Cardiac muscle cell (in vitro differentiated cells and primary cell): ENCODE measurements at places on chromosomes 12 and 14. TPM values are rescaled to one million over a fixed set of nuclear protein-coding genes. Genes with fewer than 3 reads are reported as not detected.
A peak's percentile ranks its signal among the peaks of the same experiment; 100 is the strongest.

GALNT6 gene
- total RNA-seq, result 5.4 and 8.0 TPM in 2 replicates

GRCh38 chr12:112822056-112822455 lies 30.5 kb downstream of the RPH3A start:
- peak; percentile 14 for DNase-seq
- no peaks in the 10 kb centered on the region for H3K4me1 ChIP-seq
- no peak overlapping the region for H3K27ac ChIP-seq
- no peaks in the 10 kb centered on the region for H3K27me3 ChIP-seq
- no peak overlapping the region for H3K4me3 ChIP-seq

DNA sequence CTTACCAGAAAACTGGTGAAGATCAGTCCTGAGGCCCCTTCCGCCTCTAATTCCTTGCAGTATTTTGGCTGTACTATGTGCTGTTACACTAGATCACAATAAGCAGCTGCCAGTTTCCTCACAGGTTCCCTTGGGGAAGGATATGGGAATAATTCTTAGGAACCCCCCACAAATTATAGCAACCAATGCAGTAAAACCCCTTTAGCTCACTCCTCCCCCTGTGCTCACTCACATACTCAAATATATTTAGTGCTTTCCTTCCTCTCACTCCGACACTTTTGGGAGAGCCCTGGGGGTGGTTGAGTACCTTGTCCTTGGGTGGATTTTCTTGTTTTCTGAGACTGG lies 162.7 kb downstream of the ETV6 start:
- peaks cover 36% of the 10 kb centered on the region for H3K4me1 ChIP-seq
- H3K4me3 ChIP-seq, result no peak overlapping the region
- peak overlapping the region; percentile 69 for H3K27ac ChIP-seq
- H3K27me3 ChIP-seq, result no peaks in the 10 kb centered on the region

DNA sequence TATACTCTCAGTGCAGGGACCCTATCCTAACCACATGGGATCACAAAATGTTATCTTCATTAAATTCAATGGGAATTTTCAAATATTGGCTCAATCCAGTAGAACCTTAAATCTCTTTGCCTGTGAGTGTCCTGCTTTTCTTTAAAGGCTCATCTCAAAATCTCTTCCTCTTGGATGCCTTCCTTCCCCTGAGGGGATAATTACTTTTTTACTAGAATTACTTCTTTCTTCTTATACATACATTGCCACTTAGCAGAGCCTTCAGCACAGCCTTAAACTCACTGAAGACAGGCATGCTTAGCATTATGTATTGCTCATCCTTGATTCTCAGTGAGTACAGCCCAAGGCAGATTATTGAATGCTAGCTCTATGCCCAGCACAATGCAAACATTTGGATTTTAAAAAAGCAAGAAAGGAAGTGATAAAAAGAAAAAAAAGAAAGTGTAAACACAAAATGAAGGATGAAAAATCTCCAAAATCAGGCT lies 1918.0 kb upstream of the FLRT2 start:
- H3K4me1 ChIP-seq, result no peaks in the 10 kb centered on the region
- DNase-seq, result no peak
- H3K36me3 ChIP-seq, result no peaks in the 10 kb centered on the region
- H3K4me3 ChIP-seq, result no peak overlapping the region
- H3K27ac ChIP-seq, result no peak overlapping the region

DNA sequence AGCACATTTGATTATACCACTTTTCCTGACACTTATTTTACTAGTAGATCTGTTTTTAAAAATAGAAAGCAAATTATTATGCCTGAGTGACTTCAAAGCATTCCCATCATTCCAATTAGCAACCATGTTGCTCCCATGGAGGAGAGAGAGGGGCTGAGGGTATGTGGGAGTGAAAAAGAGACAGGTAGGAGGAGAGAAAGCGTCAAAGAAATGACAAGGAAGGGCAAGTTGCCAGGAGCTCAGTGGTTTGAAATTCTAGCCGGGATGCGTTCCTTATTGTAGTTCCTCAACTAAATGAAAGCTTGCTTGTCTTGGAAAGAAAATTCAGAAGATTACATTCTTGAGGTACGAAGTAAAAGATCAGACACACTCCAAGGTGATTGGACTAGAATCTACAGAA lies 92.4 kb upstream of the PKP2 start:
- peak overlapping the region; percentile 75 for H3K27ac ChIP-seq
- H3K36me3 ChIP-seq, result no peaks in the 10 kb centered on the region
- DNase-seq, result peak; percentile 14
- H3K27me3 ChIP-seq, result no peaks in the 10 kb centered on the region
- peaks cover 7% of the 10 kb centered on the region for H3K4me1 ChIP-seq
- no peak overlapping the region for H3K4me3 ChIP-seq

TAS2R19 gene
- total RNA-seq, result 1.8 and 3.5 TPM in 2 replicates

GRCh38 chr14:74552623-74553022 lies 59.1 kb downstream of the ISCA2 start:
- no peaks in the 10 kb centered on the region for H3K36me3 ChIP-seq
- peak; percentile 70 for DNase-seq
- no peak overlapping the region for H3K4me3 ChIP-seq
- no peaks in the 10 kb centered on the region for H3K4me1 ChIP-seq

DNA sequence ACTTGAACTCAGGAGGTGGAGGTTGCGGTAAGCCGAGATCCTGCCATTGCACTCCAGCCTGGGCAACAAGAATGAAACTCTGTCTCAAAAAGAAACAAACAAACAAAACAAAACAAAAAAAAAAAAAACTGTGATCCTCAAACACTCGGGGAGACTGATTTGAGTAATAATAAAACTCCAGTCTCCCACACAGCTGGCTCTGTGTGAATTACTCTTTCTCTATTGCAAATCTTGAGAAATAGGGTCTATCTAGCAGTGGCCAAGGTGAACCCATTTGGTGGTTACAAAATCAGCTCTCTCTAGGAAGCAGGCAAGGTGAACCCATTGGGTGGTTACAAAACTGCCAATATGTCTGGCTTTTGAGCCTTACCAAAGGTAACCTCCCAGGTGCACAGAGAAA lies 6.0 kb upstream of the ACOT6 start:
- no peaks in the 10 kb centered on the region for H3K4me1 ChIP-seq
- H3K27me3 ChIP-seq, result no peaks in the 10 kb centered on the region
- no peak overlapping the region for H3K4me3 ChIP-seq

DNA sequence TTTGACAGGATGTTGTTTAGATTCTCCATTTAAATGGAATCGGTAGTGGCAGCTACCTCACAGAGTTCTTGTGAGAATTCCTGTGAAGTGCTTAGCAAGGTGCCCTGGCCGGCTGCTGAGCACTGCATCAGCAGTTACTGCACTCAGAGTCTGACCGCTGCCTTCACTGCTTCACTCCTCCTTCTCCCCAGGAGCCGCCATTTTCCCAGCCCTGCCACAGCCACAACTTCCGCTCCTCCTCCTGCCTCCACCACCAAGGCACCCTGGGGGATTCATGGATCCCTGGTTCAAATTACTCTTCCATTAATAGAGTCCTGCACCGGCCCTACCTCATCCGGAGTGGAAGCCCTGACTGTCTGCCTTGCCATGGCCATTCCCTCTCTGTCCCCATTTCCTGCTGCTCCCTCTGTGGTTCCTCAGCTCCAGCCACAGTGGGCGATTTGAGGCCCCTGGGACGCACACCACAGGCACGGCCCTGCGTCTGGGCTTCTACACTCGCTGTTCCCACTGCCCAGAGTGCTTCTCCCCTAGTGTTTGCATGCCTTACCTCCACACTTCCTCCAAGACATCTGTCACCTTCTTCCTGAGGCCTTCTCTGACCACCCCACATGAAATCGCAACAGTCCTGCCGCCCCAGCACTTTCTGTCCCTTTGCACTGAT lies 210.3 kb downstream of the IPO8 start:
- DNase-seq, result no peak
- H3K36me3 ChIP-seq, result no peaks in the 10 kb centered on the region
- H3K27ac ChIP-seq, result no peak overlapping the region
- no peaks in the 10 kb centered on the region for H3K4me1 ChIP-seq
- no peaks in the 10 kb centered on the region for H3K27me3 ChIP-seq
- H3K4me3 ChIP-seq, result no peak overlapping the region
